Brain pericyte (primary cell): ENCODE measurements at places on chromosomes 4 and X.

GRCh38 chr4:45064741-45065140 is 338.4 kb upstream of the GNPDA2 start:
- no peak for DNase-seq

GRCh38 chr4:159632031-159632430 is 529.2 kb downstream of the RAPGEF2 start:
- no peak for DNase-seq

- no peak for DNase-seq
Measured at GRCh38 chr4:114386637-114387233, 211.9 kb upstream of the UGT8 start.

DNA sequence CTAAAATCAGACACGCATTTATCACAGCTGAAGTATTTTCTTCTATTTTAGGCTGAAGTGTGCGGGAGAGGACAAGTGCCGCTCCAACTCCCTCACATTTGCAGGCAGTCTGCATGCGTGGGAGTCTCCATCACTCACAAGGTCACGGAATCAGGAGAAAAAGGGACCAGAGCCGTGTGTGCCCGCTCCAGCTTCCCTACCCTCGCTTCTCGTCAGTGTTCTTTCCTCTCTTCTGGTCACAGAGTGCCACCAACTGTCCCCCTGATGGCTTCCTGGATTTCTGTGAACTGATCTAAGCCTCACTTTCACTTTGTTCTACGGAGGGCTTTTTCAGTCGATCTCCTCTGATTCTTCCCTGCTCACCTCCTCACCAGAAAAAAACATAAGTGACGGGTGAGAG is 407.4 kb upstream of the AADAT start:
- DNase-seq: no peak

- DNase-seq: no peak
Measured at GRCh38 chrX:134780908-134781307, 122.6 kb upstream of the PLAC1 start.

- DNase-seq: no peak
Measured at GRCh38 chrX:140250391-140250790, 254.5 kb downstream of the SOX3 start.

DNA sequence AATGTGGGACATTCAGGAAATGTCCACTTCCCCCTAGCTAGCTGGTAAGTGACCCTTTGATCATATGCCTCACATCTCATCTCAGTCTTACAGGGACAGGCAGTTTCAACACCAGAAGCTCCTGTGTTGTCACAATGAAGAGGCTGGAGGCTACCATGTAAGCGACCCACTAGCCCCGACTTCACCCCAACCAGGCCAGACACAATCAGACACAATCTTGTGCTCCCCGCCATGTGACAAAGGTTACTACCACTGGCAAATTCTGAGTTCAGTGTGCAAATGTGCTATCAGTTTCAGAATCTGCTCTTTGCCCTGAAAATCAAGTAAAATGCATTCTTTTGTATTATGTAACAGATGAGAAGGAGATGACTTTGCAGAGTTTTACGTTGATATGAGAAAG is 56.9 kb upstream of the STS start:
- no peak for DNase-seq

- no peak for DNase-seq
Measured at GRCh38 chr4:160371446-160371845, 1268.6 kb downstream of the RAPGEF2 start.

DNA sequence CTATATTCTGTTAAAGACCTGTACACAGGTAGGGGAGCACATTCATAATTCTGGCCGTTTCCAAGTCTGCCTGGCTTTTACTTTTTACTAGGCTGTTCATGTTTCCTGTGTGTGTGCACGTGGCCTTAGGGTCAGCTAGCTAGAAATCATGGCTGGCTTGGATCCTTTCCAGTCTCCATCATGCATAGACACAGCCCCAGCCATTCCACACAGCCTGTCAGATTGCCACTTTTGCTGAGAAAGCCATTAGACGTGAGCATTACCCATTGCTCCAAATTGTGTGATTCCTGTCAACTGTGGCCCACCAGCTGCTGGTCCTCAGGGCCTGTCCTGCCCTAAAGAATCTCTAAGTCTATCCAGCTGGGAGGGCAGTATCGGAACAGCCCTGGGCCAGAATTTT is 11.4 kb upstream of the SORCS2 start:
- no peak for DNase-seq
